T-helper 17 cell (primary cell): ENCODE measurements at places on chromosomes 11 and 22.

DNA sequence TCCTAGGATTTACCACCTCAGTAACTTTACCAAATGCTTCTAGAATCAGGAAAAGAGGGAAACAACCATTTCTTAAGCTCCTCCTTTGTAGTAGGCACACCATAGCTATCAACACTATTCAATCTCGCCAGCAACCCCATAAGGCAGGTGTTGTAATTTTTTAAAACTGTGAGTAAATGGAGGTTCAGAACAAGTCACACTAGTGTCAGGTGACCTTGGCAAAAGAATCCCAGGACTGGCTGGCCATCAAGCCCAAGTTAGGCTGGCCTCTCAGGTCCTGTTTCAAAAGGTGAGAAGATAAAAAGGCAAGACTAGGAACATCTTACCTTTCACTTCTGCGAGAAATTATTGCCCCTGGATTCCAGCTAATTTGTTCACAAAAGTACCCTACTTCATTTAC, 713 bp downstream of the TOP3B start:
- no peak for DNase-seq

DNA sequence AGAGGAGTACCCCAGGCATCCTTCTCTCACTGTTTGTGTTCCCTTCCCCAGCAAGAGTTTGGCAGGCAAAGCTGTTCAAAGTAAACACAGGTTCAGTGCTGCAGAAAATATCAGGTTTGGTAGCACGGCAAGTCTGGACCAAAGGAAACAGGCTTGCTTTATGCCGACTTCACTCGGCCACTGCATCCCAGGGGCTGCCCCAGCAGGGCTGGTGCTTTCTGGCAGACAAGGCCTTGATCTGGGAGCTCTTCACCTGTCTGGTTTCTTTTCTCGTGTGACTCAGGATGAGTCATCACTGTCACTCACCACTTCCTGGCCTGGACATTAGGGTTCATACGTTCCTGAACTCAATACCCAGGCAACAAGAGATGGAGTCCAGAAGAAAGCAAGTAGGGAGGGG, 52.6 kb upstream of the NAV2 start:
- no peak for DNase-seq

DNA sequence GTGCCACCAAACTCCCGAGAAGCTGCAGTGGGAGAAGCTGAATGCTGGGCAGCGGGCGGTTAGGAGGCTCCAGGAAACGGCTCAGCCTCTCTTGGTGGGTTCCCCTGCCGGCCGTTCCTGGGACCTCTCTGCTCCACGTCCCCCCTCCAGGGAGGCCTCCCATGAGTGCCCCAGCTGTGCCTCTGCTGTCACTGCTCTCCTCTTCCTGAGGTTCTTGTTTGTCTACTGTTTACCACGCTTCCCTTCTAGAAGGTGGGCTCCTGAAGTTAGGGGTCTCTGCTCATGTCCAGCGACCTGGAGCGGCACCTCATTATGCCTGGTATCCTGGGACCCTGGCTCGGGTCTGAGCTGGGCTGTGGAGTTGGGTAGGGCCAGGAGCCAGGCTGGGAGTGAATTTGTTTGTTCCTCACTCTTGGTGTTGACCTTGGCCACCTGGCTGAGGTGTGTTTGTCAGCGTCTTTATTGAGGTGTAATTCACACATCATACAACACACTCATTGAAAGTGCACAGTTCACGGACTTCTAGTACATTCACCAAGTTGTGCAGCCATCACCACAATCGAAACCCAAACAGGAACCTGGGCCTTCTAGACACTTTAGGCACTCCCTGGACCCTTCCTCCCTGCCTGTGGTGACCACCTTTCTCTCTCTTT, 37.8 kb upstream of the GRAMD4 start:
- DNase-seq, result no peak

GRCh38 chr11:110072930-110073329, 20.3 kb upstream of the ZC3H12C start:
- no peak for DNase-seq

GRCh38 chr11:134395002-134395401, 17.0 kb downstream of the B3GAT1 start:
- no peak for DNase-seq

DNA sequence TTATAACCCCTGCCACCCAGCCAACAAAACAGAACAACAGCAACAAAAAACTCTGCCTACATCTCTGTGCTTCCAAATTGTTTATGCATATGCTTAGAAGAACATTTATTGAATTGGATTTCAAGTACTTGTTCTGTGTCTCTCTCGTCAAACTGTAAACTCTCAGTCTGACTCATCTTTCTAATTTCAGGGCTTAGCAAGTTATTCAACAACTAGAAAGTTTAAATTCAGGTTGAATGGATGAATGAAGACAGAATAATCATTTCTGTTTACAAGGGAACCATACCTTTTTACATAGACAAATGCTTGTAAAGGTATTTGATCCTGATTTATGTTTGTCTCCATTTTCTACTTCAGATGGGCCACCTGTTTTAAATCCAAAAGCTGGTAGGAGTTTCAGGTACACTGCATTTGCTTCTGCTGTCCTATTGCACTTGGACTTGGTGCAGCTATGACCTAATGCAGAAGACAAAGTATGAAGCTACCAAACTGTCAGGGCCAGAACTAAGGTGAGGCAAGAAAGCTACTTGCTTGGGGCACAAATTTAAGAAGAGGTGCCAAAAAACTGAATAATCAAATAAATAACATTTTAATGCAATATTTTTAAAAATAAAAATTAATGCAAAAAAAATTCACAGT, 1.6 kb upstream of the FBXO3 start:
- no peak for DNase-seq

- no peak for DNase-seq
Measured at GRCh38 chr11:108193725-108194124, 28.7 kb downstream of the NPAT start.

- DNase-seq, result no peak
Measured at GRCh38 chr11:12577725-12578644, 96.2 kb upstream of the TEAD1 start.

- DNase-seq, result no peak
Measured at GRCh38 chr11:60078745-60079144, 9.7 kb upstream of the MS4A2 start.

DNA sequence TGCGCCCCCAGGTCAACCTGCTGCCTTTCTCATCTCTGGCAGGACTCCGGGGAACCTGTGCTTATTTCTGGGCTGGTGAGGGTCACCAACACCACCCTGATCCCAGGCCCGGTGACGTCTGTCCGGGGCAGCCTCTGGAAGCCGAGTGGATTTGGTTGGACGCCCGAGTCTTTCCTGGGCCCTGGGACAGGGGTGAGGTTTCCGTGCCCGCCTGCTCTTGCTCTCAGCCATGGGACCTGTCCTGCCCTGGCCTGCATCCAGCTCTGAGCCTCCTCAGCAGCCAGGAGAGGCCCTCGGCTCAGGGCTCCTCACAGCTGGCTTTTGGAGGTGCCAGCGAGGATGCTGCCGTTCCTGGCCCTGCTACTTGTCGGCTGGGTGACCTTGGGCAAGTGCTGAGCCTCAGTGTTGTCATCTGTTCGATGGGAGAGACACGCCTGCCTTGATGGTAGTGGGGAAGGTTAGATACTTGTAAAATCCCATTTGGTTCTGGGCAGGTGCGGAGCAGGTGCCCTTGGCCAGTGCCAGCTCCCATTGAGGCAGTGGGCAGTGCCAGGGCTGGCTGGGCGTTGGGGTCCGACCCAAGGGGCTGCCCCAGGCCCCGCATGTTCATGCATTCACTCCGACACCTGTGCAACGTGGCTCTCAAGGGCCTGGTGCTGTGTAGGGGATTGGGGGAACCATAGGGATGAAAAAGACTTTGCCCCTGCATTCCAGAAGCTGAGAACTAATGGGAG, 58.9 kb upstream of the THY1 start:
- DNase-seq, result no peak

GRCh38 chr22:32820131-32821119, 18.9 kb downstream of the TIMP3 start:
- no peak for DNase-seq

DNA sequence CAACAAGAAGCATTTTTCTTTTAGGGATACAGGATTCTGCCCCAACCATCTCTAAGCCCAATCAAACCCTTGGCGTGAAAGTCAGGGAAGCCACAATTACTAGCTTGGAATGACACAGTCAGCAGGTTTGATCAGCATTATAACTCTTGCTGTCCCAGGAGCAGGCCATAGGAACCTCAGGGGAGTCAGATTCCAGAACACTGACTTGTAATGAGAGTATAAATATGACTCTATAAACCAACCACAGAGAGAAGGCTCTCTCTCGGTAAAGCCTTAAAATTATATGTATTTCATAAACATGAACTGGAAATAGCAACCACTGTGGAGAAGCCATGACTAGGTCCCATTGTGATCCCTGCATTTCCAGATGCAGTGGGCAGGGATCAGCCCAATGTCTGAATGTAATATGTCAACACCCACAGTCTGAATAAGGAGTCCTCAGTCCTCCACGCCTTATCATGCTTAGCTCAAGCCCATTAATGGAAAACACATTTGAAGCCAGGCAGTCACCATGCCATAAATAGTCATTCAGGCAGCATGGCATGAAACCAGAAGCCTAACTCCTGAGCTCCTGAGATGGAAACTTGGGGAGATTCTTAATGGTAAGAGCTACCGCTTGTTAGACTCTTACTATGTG, 99.1 kb upstream of the MTNR1B start:
- DNase-seq, result no peak

DNA sequence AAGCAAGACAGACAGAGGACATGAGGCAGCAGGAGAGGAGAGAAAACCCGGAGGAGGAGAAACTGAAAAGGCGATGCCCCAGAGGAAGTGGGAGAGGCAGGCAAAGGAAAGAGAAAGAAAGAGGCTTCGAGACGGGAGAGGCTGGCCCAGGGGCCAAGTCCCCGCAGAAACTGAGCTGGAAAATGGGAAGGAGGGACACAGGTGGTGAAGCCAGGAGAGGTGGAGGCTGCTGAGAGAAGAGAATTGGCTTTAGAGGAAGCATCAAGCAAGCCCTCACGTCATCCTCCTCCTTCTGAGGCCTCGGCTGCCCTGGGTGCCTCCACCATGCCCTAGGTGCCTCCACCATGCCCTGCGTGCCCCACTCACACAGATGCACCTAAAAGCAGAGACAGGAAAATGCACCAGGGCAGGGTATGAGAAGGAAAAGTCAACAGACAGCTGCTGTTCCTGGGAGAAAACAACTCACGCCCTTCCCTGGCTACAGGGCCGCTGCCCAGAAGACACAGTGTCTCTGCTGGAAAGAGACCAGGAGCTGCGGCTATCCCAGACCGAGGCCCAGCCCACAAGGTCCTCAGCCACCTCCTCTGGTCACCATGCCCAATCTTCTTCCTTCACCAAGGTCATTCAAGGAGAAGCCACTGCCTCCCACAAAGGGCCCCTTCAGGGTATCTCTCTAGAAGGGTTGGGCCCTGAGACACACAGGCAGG, 14.3 kb downstream of the FXYD6 start:
- no peak for DNase-seq

DNA sequence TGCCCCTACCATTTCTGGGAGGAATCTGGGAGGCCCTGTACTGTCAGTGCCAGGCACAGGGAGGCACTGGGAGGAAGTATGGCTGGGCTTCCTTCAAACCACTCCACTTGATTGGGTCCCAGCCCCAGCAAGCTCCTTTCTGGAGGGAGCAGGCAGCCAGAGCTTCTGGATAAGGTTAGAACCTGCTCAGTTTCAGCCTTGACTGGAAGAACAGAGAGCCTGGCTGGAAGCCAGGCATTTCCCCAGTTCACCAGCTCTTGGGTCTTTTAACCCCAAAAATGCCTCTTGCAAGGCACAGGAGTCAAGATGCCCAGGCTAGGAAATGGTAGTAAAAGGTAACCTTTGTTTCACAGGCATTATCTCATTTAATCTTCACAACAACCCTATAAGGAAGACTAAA, 9.0 kb upstream of the KCTD14 start:
- no peak for DNase-seq

- DNase-seq, result no peak
Measured at GRCh38 chr22:47288680-47289079, 526.2 kb downstream of the TBC1D22A start.

GRCh38 chr11:66070604-66071380, 720 bp downstream of the PACS1 start:
- peak; percentile 17 for DNase-seq

DNA sequence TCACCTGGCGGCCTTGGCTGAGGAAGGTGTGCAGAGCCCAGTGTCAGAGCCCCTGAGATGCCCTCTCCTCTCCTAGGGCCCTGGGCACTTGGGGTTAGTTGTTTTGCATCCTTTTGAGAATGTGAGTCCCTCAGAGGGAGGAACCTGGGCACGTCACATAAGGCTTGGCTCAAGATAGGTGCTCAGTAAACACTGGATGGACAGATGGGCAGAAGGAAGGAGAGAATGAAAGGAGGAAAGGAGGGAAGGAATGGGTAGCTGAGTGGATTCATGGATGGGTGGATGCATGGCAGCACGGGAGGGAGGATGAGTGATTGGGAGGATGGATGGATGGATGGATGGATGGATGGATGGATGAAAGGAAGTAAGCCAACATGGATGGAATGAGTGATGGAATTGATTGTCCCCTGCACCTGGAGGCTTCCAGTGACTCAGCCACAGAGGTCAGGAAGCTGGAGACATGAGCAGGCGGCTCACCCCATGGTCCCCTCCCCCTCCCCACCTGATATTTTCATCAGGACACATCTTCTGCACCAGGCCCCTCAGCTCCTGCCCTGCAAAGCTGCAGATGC, 62.2 kb downstream of the IGLL1 start:
- no peak for DNase-seq

- DNase-seq, result no peak
Measured at GRCh38 chr22:17113600-17113999, 7.6 kb downstream of the TMEM121B start.

GRCh38 chr11:123404676-123405075, 25.4 kb upstream of the GRAMD1B start:
- DNase-seq, result no peak

DNA sequence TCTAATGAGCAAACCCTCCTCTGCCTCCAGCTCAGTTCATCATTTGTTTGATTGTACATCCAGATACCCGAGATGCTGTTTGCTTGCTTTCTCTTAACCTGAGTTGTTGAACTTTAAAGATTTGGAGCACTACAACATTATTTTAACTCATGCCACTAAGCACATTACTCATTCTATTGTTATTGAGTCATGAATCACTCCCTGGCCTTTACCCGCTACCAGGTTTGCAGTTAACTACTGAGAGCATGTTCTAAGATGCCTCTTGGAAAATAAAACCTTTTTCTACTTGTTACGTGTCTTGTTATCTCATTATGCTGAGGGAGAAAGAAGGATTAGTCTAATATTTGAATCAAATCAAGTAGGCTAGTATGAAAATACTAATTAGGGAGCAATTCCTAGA, 720.6 kb upstream of the ANO5 start:
- no peak for DNase-seq

DNA sequence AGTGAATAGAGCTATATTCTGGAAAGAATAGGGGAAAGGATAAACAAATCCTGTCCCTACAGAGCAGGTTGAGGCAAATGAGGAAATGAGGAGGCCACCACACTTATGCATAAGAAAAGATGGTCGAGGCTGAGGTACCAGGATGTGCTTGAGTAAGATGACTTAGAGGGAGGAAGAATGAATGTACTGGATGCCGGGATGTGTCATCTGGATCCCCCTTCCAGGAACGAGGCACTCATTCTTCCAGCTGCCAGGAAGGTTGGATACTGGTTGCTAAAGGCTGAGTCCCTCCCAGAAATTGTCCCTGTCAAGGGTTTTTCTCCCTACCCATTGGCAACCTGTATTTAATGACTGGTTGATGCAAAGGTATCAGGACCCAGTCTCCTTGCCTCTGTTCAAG, 31.1 kb upstream of the SYT9 start:
- no peak for DNase-seq

GRCh38 chr11:66784575-66784974, 55.6 kb upstream of the SPTBN2 start:
- DNase-seq, result no peak
